GM18507 (cell line): ENCODE measurements at places on chromosomes 11 and 22.

DNA sequence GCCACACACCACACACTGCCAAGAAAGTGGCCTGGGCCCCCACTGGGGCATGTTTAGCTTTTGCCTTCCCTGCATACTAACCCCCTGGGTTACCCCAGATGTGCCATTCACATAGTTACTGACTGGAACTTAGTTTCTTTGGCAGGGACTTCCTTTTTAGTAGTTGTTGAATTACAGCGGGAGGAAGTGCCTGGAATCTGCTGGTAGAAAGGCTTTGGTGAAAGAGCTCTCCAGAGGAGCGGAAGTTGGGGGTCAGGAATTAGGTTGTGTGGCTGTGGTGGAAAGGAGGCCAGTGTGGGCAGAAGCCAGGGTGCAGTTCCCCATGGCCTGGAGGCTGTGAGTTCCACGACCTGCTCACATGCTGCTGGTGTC lies 69.0 kb downstream of the MED15 start:
- DNase-seq, result no peak

GRCh38 chr11:27934830-27935145 lies 173.2 kb downstream of the KIF18A start:
- no peak for DNase-seq

DNA sequence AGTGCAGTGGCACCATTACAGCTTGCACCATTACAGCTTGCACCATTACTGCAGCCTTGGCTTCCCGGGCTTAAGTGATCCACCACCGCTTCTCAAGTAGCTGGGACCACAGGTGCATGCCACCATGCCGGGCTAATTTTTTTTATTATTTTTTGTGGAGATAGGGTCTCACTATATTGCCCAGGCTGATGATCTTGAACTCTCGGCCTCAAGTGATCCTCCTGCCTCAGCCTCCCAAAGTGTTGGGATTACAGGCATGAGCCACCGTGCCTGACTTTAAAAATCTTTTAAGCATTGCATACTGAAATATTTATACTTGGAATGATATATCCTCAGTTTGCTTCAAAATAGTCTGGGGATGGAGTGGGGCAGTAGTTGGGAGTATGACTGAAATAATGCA lies 10.4 kb downstream of the PAFAH1B2 start:
- DNase-seq, result no peak

DNA sequence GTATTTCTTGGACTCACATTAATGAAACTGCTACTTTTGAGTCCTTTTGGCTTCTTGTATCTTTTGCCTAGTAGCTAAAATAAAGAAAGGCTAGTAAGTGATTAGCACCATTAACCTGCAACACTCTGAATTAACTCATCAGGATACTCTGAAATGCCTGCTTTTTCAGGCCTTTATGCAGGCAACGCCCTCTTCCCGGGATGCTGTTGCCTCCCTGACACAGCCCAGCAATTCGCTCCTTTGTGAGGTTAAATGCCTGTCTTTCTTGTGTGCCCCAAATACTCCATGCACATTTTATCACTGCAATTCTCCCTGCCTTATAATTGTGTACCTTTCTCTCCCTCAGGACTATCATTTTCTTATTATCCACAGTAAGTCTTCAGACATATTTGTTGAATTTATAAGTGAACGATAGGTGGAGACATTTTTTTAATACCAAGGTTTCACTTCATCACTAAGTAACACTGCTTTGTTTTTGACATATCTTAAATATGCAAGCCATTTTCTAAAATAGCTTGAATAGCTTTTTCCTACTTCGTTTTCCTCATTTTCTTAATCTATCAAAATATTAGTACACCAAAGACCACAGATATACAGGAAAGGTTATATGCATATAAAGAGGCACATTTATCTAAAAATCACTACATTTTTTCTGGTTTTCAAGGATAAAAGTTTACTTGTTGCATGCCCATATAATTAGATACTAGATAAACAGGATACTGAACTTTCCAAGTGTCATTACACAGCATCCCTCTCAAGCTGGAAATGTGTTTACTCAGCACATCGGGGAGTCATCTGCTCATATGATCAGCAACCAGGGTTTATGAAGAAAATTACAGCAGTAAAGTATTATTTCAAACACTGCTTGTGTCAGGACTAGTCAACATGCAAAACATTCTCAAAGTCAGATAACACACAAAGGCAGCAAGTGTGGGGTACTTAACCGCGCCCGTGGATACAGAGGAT lies 48.5 kb upstream of the DDI1 start:
- DNase-seq, result no peak

GRCh38 chr22:46406349-46406748 lies 70.8 kb downstream of the TRMU start:
- DNase-seq, result no peak

- no peak for DNase-seq
Observed at GRCh38 chr11:68441466-68442230, 18.9 kb upstream of the PPP6R3 start.

DNA sequence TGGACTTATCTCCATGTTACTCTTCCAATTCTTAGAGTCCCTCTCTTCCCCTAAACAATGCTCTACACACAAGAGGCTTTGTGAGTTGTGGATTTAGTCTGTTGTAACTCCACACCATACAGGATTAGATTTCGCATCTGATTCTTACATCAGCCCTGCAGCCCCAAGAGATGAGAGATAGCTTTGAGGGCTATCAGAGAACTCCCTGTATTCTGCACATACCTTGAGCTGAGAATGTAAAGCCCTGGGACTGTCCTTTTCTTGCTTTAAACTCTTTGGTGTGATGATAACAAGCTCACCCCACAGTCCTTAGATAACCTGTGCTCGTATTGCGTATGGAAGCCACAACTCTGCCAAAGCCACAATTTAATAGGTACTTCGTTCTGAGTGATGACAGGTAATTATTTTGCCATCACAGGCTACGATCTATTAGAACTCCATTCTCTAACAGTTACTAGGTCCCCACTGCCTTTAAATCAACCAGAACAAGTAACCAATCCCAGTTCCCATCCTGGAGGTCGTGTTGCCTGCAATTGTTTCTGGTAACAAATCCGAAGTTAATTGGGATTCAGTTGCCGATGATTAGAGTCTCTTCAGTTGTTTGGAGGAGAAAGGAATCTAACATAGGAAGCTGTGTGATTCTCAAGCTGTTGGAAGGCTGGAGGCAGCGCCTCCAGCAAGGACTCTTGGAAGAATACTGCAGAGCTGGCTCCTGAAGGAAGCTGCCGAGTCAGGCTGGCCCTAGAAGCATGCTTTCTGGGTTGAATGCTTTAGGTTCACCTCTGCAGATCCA lies 1.3 kb upstream of the PARVG start:
- DNase-seq, result no peak

- DNase-seq, result no peak
Observed at GRCh38 chr11:17343907-17344306, 7.7 kb upstream of the NCR3LG1 start.

GRCh38 chr11:122293296-122294023 lies 177.4 kb upstream of the BLID start:
- no peak for DNase-seq

- no peak for DNase-seq
Observed at GRCh38 chr11:73426219-73426850, 50.1 kb downstream of the RELT start.

- DNase-seq, result no peak
Observed at GRCh38 chr11:113715882-113716625, 9.9 kb upstream of the TMPRSS5 start.

GRCh38 chr11:1868636-1869291 lies 15.9 kb downstream of the LSP1 start:
- no peak for DNase-seq

- DNase-seq, result no peak
Observed at GRCh38 chr11:2347308-2347830, 29.7 kb upstream of the CD81 start.

GRCh38 chr11:9039198-9039597 lies 35.4 kb upstream of the NRIP3 start:
- DNase-seq, result no peak

GRCh38 chr11:72808331-72808798 lies 5.8 kb upstream of the ATG16L2 start:
- no peak for DNase-seq

DNA sequence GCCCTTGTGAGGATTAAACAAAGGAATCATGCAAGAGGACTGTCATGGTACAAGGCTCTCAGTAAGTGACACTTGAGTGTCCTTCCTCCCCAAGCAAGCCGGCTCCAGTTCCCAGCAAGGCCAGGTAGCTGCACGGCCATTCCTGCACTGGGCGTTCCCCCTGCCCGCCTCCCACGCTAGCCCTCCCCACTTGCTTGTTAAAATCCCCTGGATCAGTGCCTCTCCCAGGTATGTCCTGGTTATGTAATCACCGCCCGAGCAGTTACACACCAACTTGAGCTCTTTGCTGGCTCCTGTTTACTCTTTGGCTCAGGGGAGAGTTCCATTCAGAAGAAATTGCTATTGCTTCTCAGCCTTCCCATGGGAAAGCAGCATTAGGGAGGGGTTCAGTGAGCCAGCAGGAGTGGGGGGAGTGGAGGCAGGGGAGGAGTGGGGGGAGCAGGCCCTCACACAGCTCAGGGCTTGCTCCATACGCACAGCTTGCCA lies 19.4 kb upstream of the MYEOV start:
- no peak for DNase-seq

GRCh38 chr22:23763579-23763945 lies 772 bp downstream of the C22orf15 start:
- no peak for DNase-seq

DNA sequence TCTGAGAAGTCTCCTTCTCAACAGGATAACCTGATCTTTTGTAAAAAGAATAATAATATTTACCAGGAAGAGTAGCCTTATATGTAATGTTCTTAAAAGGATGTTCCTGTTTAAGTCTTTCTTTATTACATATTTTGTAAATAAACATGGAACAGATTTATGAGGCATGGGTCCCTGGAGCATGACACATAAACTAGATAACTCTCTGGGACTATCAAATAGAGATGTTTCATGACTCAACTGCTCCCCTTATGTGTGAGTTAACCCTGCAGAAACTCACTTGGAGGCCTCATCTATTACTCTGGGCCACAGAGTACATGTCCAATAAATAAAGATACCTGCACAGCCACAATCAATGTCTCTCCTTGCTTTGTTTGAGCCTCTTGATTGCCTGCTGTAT lies 64.6 kb downstream of the GDPD4 start:
- DNase-seq, result no peak

DNA sequence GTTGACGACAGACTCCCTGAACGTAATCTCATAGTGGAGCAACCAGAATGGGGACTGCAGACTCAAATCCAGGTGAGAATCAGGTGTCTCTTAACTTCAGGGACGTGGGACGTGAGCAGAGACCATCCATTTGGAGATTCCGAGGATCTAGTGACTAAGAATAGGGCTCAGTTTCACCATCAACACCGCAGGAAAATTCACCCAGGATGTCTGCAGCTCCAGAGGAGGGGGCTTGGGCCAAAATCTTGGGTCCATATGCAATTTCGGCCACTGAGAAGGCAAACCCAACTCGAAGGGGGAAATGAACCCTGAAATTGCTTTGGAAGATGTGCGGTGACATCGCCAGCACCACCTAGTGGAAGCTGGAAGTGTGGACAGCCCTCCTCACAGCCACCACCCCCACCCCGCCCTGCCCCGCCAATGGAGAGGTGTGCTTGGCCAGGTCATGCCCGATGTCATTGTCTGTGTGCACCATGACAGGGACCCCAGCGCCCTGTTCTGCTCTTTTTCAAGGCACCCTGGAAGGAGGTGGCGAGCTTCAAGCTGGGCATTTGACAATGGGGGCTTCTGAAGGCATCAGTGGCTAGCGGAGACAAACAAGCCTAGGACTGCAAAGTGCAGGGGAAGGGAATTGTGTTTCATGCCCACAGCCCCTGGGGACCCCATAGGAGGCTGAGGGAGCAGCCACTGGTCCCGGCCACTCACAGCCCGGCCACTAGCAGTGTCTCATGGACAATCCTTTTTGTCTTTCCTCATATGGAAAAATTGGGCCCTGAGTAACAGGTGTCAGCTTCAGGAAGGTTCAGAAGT lies 24.8 kb downstream of the APOL1 start:
- DNase-seq, result peak; percentile 69

GRCh38 chr11:113270080-113270479 lies 44.3 kb upstream of the TTC12 start:
- DNase-seq, result no peak

DNA sequence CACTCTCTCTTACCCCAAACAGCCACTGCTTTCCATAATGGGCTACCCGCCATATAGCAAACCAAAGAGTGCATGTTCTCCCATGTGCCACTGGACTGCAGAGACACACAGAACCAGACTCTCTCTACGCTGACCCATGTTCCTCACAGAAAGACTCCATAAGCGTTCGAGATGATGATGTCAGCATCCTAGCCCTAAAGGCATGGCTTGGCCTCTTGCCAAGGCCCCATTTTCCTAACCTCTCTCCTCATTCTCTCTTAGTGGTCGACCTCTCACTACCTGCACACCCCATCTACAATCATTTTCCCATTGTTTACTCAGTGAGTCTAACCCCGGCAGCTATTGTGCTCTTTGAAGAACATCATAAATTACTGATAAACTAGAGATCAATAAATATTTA lies 4.9 kb downstream of the NDUFC2 start:
- no peak for DNase-seq

DNA sequence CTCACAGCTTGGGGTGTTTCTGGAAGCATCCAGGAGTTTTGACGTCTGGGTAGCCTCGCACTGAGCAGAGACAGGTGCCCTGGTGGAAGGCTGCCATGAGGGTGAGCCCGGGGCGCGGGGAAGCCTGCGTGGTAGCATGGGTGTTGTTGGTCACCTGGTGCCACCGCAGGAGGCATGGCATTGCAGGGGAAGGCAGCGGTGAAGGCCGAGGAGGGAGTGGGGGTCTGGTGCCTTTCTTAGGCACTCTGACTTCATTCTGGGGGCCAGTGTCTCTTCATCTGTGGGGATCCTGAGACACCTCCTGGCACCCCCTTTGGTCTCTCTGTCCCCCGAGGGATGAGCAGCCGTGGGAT lies 271.2 kb downstream of the TBC1D22A start:
- DNase-seq, result no peak
